Fibroblast of upper back skin (primary cell): ENCODE measurements at places on chromosomes 2 and 18.

DNA sequence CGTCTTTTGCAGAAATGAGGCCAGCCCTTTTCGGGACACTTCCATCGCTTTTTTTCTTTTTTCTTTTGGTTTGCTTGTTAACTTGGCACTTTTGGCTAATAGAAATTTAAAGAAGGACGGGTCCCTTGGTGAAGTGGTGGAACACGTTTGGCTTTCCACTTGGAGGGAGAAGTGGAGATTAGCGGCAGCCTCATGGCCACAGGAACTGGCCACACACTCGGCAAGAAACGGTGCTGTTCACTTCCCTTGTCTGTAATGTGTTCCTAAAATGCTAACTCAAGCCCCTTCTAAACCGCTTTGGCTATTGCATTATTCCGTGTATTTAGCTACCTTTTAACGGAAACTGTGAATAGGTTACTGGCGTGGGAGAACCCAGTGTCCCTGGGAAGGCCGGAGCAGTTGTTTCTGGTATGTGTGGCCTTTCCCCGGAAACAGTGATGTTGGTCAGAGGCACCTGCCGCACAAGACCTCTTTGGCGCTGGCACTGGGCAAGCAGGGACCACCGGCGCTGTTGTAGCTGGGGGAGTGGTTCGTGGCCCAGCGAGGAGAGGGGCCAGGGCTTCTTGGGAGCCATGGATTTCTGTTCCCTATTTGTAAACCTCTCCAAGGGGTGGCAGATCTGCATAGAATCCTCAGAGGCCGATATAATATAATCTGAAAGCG, 981 bp downstream of the RAMP1 start:
- no peak for DNase-seq

DNA sequence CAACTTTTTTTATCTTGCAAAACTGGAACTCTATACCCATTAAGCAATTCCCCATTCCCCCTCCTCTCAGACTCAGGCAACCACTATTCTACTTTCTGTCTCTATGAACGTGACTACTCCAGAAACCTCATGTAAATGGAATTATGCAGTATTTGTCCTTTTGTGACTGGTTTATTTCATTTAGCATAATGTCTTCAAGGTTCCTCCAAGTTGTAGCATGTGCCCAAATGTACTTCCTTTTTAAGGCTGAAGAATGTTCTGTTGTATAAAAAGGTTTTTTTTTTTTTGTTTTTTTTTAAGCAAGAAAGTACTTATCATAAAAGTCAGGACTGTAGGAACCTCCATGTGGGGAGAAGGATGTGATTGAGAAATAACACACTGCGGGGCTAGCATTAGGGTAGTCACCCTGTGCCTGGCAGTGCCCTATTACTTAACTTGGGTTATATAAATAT, 262.9 kb upstream of the FBXO11 start:
- no peak for DNase-seq

DNA sequence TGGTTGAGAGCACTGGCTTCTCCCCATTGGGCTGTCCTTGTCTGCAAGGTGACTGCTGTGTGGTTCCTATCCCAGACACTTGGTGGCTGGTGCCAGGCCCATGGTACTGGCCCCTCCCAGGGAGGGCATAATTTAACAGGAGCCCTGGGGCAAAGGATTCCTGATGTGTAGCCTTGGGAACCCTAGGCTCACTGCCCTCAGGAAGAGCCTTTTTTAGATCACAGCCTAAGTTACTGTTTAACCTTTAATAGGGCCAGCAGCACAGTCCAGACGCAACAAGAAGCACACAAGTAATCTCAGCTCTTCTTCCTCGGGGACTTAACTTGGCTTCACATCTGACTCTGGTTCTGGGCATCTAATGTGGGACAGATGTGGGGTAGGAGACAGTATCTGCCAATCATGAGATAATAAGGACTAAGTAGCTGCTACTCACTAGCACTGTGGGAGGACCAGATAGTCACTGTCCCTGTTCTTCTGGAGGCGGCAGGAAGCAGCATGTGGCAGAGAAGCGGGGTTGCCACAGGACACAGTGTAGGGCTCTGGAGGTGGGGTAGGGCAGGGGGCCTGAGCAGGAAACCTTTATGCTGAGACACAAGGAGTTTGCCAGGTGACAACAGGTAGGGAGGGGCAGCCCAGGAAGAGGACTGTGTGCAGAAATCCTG, 136.3 kb downstream of the TMEM17 start:
- DNase-seq = no peak

GRCh38 chr2:168471163-168471475, 15.0 kb downstream of the CERS6 start:
- DNase-seq = no peak
